BJ (cell line): ENCODE measurements at places on chromosomes 4 and X.
A peak's percentile ranks its signal among the peaks of the same experiment; 100 is the strongest.

DNA sequence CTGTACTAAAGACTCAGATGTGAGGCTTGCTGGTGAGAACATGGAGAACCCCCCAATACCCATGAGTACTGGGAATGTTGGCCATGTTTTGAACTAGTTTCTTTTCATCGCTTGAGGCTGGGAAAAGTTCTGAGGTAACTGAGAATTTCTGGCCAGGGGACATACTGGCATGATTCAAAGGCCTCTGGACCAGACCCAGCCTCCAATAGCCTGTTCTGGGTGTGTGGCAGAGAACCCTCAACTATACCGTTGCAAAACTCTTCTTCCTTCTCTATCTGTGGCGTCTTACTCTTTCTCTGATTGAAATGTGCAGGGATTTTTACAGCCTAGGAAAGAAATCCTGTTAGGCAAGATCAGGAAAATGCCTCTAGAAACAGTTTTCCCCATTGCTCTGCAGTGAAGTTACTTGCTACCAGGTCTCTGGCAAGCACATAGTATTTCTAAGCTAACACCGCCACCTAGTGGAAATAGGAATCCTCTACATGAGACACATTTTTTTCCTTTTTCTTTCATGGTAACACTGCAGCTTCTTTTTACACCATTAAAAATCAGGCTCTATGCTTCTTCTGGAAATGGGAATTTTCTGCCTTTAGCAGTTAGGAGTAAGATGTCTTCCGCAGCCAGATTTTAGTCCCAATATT, 170.7 kb upstream of the ZCCHC13 start:
- no peak for DNase-seq

DNA sequence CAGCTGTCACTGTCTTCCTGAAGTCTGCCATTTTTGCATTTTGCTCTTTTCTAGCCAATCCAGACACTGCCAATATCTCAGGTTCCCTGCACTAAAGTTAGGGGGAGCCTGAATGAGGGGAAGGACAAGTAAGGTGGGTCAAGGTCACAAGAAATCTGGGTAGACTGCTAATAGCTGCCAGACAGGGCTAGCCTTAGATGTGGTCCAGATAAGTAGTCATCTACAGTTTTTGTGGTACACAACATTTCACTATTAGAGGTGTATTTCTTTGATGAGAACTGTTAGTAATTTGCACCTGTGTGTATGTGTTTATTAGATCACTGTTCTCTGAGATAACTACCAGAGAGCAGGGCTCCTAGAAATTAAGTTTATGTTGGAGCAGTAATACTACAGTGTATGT, 9.4 kb downstream of the LHFPL1 start:
- DNase-seq = no peak

DNA sequence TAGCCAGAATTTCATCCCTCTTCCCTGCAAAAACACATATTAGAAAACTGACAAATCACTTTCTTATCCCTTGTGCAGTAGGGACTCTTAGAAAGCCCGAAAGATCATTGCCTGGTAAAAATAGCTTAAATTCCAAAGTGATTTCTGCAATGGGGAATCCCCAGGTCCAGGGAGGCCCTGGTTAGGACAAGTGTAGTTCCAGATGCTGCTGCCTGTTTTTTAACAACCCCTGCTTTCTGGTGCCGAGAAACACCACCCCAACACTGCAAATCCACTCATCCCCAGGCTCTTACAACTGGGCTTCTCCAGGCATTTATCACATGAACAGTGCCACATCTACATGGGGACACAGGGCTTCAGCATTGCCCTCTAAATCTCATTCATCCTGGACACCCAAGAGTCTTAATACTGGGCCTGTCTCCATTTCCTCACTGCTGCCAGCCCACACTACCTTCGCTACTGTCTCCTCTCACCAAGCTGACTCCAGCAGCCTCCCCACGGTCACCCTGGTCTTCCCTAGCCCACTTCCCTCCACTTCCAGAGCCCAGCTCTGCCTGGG, 112.2 kb upstream of the PSAPL1 start:
- peak; percentile 58 for DNase-seq

GRCh38 chrX:107348051-107348450, 101.4 kb upstream of the FRMPD3 start:
- no peak for DNase-seq

- no peak for DNase-seq
Measured at GRCh38 chr4:13371048-13371447, 113.1 kb downstream of the RAB28 start.

DNA sequence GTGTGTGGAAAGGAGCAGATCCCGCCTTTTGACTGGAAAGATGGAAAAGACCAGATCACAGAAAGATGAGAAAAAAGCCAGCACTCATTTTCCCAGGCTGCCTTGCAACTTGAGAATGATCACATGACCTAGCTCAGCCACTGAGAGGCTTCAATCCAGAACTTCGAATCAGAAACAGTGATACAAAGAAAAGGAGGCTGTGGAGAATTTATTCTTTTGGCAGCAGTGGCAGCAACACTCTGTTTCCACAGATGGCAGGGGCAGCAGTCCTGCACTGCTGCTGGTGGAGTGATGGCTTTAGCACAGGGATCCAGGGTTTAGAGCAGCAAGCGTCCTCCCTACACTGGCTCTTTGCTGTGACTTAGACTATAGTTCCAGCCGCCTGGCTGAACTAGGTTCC, 77.8 kb upstream of the SH3RF1 start:
- DNase-seq = no peak

DNA sequence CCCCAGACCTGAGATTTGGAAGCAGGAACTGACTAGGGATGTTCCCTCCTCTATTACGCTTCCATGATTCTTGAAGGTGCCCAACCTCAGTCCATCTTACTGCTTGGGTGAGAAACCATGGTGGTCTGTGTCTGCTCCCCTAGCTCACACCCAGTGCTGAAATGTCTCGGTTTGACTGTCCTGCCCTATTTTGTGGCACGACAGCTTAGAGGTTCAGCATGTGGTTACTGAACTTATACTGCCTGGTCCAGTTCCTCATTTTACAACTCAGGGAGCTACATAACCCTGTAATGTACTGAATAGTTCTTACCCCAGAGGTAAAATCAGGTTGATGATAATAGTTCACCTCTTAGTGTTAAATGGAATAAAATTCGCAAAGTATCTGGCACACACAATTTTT, 203.1 kb downstream of the RBM46 start:
- DNase-seq = no peak

DNA sequence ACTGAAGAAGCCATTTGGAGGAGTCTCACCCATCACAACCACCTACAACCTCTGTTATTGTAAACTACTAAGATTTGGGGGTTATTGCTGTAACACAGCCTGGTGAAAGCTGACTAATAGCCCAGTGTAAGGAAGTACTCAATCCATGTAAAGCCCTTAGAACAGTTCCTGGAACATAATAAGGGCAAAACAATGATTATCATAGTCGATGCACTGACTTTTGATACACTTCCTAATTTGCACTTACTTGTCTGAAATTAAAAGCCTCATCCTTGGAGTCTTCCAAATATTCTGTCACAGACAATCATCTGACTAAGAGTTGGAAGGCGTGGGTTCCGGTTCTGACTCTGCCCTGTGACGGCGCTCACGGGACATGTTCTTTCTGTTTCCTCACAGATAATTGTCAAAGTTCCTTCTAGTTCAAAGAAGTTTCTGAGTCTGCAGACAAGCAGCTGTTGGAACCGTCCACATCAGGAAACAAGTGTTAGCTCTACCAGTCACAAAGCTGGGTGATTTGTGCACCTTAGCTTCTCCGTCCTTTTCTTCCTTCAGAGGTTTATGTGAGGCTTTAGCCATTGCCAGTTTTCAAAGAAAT, 33.4 kb upstream of the RASGEF1B start:
- DNase-seq = no peak

GRCh38 chrX:151169783-151170182, 6.6 kb upstream of the GPR50 start:
- no peak for DNase-seq

DNA sequence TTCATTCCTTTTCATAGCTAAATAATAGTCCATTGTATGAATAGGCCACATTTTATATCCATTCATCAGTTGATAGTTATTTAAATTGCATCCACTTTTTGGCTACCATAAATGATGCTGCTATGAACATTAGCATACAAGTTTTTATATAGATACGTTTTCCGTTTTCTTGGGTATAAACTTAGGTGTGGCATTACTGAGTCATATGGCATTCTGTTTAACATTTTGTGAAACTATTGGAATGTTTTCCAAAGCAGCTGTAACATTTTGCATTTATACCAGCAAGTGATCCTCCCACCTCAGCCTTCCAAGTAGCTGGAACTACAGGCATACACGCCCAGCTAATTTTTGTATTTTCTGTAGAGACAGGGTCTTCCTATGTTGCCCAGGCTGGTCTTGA, 26.3 kb downstream of the CLDN2 start:
- DNase-seq = no peak

GRCh38 chr4:189597341-189597740, 343.3 kb upstream of the FRG1 start:
- no peak for DNase-seq

GRCh38 chrX:21865436-21865835, 9.6 kb downstream of the YY2 start:
- no peak for DNase-seq

DNA sequence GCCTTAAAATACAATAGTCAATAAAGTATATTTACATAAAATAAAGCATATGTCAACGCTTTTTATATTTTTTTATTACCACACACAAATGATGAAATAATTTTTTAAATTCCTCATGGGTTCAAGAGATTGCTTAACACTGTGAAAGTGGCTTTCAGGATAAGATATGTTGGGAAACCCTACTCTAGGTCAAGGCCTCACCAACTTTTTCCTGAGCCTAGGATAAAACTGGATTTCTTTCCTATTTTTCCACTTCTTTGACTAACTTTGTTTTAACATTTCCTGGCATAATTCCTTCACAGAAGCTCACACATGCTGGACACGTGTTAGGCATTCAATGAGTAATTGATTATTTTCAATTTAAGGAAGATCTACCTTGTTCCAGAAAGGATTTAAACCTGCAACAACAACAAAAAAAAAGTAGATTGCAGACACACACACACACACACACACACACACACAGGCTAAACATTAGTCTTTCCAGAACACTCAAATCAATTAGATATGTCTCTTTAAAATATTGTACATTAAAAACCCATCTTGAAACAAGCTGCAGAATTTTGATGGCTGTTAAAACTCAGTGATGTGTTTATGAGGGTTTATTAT, 9.1 kb downstream of the KLB start:
- DNase-seq = no peak

DNA sequence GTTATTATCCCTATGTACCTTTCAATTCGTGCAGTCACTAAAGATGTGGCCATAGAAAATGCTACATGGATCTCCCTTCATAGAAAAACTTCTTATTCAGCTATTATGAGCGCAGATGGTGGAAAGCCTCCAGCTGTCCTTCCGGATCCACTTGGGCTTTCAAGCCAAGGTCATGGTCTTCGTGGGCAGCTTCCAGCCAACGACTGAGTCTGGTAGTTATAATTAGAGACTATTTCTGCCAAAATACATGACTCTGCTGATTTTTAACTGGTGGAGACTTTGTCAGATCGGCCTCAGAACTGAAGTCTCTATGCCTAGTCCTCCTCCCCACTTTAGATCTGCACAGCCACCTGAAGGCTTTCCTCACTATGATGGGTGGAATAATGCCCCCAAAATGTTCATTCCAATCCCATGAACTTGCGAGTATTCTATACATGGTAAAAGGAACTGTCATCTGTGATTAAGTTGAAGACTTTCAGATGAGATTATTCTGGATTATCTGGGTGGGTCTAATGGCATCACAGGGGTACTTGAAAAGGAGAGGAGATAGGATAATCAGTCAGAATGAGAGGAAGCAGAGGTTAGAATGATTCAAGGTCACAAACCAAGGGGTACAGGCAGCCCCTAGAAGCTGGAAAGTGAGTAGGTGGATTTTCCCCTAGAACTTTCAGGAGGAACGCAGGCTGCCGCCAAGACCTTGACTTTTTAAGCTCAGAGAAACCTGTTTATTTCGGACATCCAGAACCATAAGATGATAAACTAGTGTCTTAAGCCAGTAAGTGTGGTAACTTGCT, 171.1 kb upstream of the CXCL13 start:
- no peak for DNase-seq

DNA sequence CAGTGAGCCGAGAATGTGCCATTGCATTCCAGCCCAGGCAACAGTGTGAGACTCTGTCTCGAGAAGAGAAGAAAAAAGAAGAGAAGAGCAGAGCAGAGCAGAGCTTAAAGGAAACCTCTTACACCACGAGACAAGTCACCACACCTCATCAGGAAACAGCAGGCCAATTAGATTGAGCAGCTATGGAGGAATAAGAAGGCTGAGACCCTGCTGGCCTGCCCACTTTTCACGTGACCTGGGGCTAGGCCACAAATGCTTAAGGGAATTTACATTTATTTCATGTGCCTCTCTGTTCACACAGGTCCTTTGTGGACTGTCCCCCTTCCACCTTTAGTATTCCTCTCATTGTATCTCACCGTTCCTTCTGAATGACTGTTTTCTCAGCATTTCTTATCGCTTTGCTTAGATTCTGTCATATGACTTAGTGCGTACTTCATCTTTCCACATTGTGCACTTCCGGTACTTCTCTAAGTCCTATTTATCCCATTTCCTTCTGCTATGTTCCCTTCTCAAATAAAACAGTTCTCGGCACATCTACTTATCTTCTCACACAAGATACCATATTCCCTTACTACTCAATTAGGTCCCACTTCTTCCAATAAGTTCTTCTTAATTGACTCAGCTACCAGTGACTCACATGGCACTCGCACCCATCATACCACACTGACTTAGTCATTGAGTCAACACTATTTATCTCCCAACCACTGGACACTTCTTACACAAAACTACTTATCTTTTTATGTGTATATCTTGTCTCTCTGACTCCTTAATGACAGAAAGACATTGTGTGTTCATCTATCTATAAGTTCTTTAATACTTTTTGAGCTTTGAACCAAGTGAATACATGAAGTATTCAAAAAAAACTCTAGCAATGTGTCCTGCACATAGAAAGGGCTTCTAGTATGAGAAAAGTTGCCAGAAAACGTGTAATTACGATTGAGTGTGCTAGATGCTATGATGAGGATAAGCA, 11.0 kb downstream of the CUL4B start:
- DNase-seq = peak; percentile 82

- no peak for DNase-seq
Measured at GRCh38 chr4:128603081-128603480, 206.4 kb upstream of the JADE1 start.

GRCh38 chr4:71765350-71765749, 18.5 kb downstream of the GC start:
- no peak for DNase-seq

- DNase-seq = no peak
Measured at GRCh38 chr4:79247695-79248394, 78.0 kb downstream of the NAA11 start.

GRCh38 chrX:51837921-51838320, 55.5 kb upstream of the MAGED1 start:
- peak; percentile 10 for DNase-seq

DNA sequence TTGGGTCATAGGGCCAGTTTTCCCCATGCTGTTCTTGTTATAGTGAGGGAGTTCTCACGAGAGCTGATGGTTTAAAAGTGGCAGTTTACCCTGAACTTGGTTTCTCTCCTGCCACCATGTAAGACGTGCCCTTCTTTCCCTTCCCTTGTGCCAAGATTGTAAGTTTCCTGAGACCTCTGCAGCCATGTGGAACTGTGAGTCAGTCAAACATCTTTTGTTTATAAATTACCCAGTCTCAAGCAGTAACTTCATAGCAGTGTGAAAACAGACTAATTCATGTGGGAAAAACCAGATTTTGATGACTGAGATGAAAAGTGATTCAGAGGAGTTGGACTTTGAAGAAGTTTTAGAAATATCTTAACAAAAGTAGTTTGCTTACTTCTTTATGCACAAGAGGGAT, 101.4 kb downstream of the ARHGAP10 start:
- DNase-seq = no peak
